NCI-H226 (cell line): ENCODE measurements at places on chromosomes 11 and 22.

- DNase-seq = no peak
These were observed 507.6 kb downstream of the INSC start for GRCh38 chr11:15622231-15622890.

GRCh38 chr22:36858966-36859365, 1.8 kb upstream of the NCF4 start:
- no peak for DNase-seq

DNA sequence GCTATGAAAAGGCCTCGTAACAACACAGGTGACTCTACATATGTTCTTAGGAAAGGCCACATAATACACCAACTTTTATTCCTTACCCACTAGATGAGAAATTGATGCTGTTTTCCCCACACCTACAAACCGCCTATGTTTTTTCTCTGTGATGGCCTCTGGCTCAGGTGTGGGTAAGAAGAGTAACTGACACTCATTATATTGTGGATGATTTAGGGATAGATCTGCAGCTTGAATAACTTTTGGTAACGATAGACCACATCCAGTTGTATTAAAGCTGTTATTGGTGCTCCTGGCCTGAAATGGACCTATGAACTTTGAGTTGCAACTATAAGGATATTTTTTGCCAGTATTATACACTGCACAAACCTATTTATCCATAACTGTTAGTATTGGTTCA, 3.6 kb downstream of the LDHA start:
- no peak for DNase-seq

DNA sequence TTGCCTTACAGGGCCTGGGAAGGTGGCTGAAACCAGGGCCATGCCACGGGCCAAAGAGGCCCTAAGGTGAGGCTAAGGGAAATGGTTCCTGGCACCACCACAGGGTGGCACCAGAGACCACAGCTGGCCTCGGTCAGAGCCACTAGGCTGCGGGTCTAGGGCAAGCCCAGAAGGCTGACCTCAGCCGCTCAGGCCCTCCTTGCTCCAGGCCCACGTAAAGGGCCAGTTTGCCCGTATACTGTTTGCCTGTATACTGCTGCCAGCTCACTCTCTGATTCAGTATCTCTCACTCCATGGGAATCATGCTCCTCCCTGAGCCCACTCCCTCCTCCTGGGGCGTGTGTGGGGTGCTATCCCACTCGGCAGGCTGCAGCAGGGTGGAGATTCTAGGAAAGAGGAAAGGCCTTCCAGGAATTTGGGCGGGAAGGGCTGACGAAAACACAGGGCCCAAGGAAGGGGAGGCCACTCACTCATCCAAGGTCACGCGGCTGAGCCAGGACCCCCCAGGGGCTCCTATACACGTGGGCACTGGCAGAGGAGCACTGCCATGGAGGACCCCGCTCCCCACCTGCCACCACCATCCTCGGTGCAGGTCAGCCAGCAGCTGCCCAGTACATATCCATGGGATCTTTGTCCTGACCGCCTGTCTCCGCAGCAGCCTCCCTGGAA, 62.4 kb downstream of the NECTIN1 start:
- DNase-seq = peak; percentile 52

- no peak for DNase-seq
These were observed 64.6 kb downstream of the GDPD4 start for GRCh38 chr11:77236901-77237300.

DNA sequence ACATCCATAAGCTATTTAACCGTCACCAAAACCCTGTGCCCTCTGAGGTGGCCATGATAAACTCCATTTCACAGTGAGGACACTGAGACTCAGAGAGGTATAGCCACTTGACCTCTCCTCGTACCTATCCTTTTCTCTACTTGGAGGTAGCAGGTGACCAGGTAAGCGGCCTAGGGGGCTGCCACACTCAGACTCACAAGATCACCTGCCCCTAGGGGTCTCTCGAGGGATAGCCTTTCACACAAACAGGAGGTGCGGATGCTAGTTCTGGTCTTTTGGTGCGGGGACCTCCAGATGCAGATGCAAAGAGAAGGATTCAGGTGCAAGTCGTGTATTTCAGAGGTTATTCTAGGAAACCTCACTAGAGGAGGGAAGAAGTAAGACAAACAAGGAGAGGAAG, 14.6 kb downstream of the MS4A18 start:
- no peak for DNase-seq

GRCh38 chr22:32562401-32562800, 87.8 kb downstream of the FBXO7 start:
- DNase-seq = no peak

GRCh38 chr11:121575250-121575962, 122.6 kb upstream of the SORL1-AS1 start:
- no peak for DNase-seq

GRCh38 chr11:123107945-123108495, 46.1 kb upstream of the HSPA8 start:
- DNase-seq = no peak

- DNase-seq = no peak
These were observed 26.3 kb downstream of the RPS6KA4 start for GRCh38 chr11:64384981-64385944.

DNA sequence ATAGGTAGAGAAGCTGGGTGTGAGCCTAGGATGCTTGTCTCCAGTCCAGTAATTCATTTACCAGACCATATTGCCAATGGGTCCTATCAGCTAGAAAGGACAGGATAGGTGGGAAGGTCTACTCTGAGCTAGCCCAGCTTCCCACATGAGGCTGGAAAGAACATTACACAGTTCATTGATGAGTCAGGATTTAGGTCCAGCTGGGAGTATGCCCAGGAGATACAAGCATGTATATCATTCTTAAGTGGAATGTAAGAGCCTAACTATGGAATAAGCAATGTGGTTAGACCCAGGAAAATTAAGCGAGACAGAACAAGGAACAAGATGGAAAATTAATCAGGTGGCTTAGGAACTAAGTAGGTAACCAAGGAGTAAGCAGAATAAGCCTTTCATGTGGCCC, 59.0 kb upstream of the TBCEL start:
- peak; percentile 72 for DNase-seq

- no peak for DNase-seq
These were observed 531.9 kb upstream of the ISX start for GRCh38 chr22:34534101-34534500.

- DNase-seq = no peak
These were observed 5.8 kb downstream of the GRIK4 start for GRCh38 chr11:120517390-120517761.

DNA sequence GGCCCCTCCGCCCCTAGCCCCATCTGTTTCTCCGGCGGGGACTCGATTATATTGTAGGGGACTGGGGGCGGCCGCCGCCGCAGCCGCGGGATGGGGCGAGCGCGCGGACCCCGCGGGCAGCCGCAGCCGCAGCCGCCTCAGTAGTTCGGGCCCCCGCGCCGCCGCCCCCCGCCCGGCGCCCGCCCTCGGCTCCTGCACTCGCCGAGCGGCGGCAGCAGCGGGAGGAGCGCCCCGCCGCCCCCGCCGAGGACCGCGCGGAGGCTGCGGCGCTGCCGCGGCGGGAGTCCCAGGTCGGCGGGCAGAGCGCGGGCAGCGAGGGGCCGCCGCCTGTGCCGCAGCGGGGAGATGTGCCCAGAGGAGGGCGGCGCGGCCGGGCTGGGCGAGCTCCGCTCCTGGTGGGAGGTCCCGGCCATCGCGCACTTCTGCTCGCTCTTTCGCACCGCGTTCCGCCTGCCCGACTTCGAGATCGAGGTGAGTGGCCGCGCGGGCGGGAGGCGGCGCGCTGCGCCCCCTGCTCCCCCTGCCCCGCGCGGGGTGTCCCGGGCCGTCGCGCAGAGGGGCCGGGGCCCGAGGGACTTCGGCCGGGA, at the start of gene CECR2:
TSS of gene CECR2 (plus strand) at position 22 of the 587 bp plus-strand sequence. CDS start at position 346, 324 bp downstream.
- no peak for DNase-seq

DNA sequence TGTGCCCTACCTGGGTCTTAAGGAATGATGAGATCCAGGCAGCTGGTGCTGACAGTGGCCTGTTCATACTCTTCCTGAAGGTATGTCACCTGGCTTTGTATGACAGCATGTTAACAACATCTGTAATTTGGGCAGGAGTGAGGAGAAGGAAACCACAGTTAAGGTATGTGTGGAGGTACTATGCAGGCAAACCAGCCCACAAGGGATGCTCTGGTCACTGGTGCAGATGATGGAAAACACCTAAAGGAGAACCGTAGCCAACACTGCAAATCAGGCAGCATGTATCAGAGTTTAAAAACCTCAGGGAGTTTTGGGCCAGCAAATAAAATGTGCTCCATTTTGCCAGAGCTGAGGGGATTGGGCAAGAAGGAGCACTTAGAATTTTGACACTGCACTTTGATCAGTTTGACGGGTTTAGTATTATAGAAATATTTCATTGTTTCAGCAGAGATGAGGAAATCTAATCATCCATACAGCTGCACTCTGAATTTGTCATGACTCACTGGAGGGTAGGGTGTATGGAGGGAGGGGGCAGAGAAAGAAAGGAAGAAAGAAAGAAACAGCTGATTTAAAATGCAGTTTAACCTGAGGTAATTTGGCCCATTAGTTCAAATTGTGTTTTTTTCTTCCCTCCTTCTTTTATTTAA, 260.9 kb downstream of the KIRREL3 start:
- DNase-seq = no peak

GRCh38 chr11:17354601-17354991, 3.0 kb downstream of the NCR3LG1 start:
- DNase-seq = no peak

DNA sequence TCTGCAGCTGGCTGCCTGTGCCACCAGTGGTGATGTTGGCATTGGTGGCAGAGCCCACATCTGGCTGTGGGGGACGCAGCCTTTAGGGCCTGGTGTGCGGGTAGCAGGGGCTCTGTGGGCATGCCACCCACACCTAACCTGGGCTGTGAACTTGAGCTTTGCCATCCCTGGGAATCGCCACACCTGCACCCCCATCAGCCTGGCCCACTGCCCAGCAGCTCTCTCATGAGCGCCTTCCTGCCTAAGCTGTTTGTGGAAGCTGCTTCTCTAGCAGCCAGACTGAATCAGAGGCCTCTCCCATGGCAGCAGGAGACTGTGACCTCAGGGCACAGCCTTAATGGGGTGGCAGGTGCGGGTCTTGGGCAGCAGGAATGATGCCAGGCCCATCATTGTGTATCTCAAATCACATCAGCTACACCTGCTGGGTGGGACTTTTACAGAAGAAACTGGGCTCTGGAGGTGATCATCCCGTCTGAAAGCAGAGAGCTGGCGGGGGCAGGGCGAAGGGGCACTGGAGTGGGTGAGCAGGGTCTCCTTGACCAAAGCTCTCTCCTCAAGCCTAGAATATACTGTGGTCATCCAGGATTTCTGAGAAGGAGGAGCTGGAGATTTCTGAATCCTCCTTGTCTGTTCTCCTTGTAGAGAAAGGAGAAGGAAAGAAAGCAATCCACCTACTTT, 17.8 kb upstream of the CARS1 start:
- peak; percentile 17 for DNase-seq

DNA sequence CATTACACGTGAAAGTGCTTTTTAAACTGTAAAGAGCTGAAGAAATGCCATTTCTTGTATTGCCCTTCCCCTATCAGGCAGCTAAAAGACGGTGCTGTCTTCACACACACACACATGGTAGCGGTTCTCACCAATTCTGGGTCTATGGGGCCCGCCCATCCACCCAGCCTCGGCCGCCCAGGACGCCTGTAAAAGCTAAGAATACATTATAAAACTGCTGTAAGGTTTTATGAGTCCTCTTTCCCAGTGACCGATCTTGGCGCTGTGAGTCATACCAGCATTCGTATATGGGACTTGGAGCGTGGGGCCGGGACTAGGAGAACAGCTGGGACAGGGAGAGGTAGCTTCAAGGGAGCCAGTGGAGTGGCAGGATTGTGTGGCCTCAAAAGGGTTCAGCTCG, 149.7 kb upstream of the CADM1 start:
- no peak for DNase-seq

GRCh38 chr11:119531056-119531455, 108.1 kb upstream of the THY1 start:
- no peak for DNase-seq

DNA sequence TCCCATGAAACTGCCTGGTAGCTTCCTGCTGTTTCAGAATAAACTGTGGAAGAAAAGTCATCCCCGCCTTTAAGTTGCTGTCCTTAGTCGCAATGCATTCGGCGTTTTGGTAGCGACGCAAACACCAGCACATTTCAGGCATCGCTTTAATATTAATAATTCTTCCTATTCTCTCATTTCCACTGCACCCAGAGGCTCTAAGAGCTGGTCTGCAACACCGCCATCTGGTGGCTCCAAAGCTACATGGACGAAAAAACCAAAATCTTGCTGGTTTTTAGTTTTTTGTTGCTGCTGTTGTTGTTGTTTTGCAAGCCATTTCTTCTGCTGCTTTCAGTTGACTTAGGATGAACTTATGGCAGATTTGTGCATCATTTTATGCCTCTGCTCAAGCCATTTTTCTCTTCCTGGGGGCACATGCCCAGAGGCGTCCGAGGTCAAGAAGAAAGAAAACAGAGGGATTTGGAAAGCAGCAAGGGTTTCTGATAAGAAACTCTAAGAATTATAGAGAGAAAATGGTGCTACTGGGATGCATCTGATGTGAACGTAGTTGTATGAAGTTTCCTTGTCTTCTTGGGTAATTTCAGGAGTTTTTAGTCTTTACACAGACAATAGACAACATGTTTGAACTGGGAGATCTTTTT, 345.4 kb upstream of the KIRREL3 start:
- DNase-seq = no peak

GRCh38 chr11:66843776-66844495, 695 bp downstream of the RCE1 start:
- no peak for DNase-seq

DNA sequence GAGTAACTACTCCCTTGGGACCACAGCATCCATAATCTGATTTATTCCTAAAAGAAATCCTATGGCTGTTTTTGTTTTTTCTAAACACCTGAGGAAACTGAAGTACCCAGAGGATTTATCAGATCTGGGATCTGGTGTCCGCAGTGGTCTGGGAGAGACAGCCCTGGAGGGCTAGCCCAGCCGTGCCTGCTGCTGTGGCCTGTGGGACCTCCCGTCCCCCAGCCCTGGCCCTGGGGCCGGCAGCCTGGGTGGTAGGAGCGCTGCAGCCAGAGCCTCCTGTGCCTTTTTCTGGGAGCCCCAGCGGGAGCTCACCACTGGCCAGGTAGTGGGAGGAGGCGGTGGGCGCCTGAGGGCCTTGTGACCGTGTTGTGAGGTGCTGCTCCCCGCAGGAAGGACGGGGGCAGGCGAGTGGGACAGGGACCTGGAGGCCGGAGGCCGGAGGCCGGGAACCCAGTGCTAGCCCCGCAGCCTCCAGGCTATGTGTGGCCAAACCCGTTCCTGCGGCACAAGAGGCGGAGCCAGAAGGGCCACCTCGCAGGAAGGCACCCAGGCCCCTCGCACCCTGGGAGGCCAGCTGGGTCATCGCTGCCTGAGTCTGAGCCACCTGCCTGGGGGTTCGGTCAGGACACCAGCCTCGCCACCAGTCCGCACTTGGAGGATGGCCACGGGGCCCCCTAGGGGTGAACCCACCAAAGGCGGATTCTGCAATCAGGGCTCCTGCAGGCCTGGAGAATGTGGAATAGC, 18.2 kb upstream of the C11orf96 start:
- no peak for DNase-seq

GRCh38 chr11:108632041-108632704, 32.7 kb upstream of the DDX10 start:
- no peak for DNase-seq

- DNase-seq = peak; percentile 11
These were observed 7.2 kb downstream of the POLD4 start for GRCh38 chr11:67345920-67346819.

- DNase-seq = peak; percentile 40
These were observed 32.3 kb downstream of the ARVCF start for GRCh38 chr22:19984201-19984753.
